ENCODE measurements at places on chromosomes 3 and 15.
A peak's percentile ranks its signal among the peaks of the same experiment; 100 is the strongest.

DNA sequence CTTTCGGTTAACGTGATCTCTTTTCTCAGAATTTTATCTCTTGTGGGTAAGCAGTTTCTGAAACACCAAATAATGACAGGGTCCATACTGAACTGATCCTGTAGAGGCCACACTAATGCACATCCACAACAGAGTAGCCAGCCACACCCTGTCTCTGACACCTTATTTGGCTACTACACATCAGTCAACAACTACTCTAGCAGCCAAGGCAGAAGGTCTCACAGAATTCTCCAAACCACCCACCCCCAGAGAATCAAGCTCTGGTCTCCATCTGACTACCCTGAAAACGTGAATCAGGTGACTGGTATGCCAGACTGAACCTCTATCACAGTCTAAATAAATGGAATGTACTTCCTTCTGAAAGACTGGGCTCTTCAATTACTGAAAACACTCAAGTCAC is 38.0 kb downstream of the EDC3 start:
- DNase-seq, result no peak

GRCh38 chr3:178277605-178278004 is 258.6 kb upstream of the KCNMB2 start:
- DNase-seq, result no peak

DNA sequence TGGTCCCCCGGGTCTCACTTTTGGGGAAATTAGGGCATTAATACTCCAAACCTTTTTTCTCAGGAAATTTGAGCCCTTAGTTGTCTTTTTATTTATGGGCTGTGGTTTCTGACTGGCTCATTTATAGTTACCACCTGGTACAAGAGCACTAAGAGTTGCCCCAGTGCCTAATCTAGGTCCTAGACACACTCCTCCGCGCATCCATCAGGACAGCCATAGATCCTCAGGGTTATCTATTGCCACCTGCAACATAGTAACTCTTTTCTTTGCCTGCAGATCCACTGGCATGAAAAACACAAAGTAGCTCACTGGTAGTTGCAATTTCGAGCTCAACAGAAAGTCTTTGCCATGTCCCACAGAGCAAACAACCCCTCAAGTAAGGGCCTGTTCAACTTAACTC is 576.4 kb upstream of the ROBO2 start:
- DNase-seq, result no peak

GRCh38 chr3:85783291-85783690 is 824.5 kb downstream of the CADM2 start:
- DNase-seq, result no peak

DNA sequence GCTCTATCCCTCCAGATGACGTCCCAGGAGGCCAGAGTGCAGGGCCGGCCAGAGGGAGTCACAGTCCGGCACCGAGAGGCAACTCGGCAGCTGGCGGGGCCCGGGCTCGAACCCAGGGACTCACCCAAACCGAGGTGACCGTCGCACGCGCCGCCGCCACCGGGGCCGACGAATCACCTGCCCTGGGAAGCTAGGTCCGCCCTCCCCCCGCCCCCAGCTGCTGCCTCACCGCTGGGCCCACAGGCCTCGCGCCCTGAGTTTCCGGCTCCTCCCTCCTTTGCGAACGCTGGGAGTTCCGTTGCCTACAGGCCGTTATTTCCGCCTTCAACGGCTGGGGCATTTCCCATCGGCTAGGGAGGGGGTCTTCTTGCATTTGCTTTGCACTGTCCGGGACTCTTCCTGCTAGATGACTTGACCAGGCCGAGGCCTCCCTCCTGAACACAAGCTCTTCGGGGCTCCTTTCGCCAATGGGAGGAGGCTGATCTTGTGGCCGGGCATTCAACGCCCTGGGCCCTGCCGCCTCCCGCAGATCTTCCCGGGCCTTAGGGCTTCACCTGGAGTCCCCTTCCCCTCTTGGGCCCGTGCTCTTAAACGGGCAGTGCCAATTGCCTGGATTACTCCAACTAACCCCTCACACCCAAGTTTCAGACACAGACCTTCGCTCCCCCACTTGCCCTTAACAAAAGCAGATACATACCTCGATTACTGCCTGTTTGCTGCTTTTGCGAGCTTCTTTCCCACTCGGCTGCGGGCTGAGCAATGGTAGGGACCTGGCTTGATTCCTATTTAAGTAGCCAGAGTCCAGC is at the start of gene SNUPN:
SNUPN (minus strand) TSS at position 184 of the 806 bp plus-strand sequence. CDS start 4,674 bp downstream, outside the sequence.
- peak; percentile 48 for DNase-seq

GRCh38 chr3:19148768-19149091 is 420 bp downstream of the KCNH8 start:
- no peak for DNase-seq

GRCh38 chr3:129645286-129645685 is 38.8 kb upstream of the PLXND1 start:
- DNase-seq, result no peak

- DNase-seq, result no peak
These were observed 97.6 kb upstream of the STRIT1 start for GRCh38 chr3:155391104-155391503.

GRCh38 chr3:66415867-66416428 is 84.9 kb downstream of the LRIG1 start:
- no peak for DNase-seq

- DNase-seq, result no peak
These were observed 48.8 kb upstream of the LRRFIP2 start for GRCh38 chr3:37223141-37223558.

GRCh38 chr15:25716414-25717126 is 146.6 kb downstream of the ATP10A start:
- DNase-seq, result no peak

DNA sequence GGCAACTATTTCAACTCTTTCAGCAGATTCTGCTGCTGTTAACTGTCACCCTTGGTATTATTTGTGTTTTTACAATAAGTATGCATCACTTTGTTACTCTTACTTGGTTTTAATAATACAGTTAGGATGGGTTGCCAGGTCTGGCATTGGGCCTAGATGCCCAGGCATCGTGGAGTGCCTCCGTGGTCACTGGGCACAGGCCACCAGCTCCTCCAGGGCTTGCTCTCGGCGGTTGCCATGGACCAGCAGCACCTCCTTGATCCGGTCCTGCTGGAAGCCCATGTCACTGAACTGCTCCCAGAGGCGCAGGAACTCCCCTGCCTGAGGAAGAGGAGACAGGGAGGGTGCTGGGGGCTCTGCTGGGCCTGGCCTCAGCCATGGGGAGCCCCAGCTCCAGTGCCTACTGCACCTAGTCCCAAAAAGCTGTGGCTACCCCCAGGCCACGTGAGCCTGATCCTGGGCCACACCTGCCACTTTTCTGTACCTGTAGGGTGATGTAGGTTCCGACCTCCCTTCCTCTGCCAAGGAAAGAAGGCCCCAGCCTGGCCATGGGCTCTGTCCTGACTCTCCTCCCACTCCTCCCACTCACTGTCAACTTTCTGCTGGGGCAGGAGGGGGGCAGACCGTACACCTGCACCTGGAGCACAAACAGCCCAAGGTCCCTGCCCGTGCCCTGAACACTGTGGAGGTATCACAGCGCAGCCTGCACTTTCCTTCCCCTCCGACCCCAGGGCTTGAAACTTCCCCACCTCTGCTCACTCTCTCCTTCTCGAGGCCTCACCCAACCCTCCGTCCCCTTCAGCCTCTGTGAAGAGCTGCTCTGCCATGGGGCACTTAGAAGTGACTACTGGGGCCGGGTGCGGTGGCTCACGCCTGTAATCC is 16.6 kb downstream of the KBTBD13 start:
- DNase-seq, result no peak

- DNase-seq, result no peak
These were observed 233.5 kb upstream of the PROK2 start for GRCh38 chr3:72018343-72018984.

- no peak for DNase-seq
These were observed 3.6 kb upstream of the DENND4A start for GRCh38 chr15:65795663-65796216.

DNA sequence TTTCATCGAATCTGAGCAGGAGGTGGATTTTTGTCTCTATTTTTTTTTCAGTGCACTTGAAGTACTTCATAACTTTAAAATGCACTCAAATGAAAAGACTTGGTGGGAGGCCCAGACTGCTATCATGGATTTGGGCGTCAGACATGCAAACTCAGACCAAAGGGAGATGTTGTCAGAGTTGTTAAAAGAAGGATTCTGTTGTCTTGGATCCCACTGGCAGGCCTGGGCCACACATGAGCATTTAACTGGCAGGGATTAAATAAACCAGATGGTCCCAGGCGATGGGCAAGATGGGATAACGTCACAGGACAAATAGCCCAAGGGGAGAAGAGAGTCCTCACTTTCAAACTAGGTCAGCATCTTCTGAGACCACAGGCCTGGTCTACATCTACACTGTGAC is 15.4 kb downstream of the RTP1 start:
- no peak for DNase-seq

GRCh38 chr3:67290438-67290837 is 292.3 kb downstream of the KBTBD8 start:
- no peak for DNase-seq

DNA sequence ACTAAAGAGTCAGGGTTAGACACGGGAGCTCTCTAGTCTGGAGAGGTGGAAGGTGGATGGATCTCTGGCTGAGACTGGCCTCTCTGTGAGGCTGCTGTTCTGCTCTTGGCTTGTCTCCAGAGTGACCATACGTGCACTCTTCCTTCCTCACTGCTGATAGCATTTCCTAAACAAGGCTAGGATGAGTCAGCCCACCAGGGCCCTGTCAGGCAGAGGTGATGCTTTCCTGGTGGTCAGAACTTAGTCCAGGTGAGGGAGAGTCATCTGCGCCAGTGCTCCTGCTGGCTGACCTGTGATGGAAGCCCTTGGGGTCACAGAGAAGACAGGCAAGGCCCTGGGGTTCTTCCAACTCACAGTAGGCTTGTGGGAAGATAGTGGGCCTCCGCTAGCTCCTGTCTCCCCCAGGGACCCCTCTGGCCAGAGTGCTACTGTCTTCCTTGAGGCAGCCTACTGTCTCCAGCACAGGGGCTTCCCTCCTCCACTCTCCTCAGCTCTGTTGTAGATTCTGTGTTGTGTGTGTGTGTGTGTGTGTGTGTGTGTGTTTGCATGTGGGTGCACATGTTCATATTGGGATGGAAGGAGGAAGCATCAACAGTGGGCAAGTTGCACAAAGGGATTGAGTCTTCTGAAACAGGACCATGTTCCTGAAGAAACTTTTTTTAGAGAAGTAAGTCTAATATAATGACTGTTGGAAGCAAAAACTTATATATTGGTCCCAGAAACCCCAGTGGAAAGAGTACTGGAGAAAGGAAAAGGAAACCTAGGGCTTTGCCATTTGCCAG is 16.5 kb downstream of the ALPK3 start:
- DNase-seq, result no peak

DNA sequence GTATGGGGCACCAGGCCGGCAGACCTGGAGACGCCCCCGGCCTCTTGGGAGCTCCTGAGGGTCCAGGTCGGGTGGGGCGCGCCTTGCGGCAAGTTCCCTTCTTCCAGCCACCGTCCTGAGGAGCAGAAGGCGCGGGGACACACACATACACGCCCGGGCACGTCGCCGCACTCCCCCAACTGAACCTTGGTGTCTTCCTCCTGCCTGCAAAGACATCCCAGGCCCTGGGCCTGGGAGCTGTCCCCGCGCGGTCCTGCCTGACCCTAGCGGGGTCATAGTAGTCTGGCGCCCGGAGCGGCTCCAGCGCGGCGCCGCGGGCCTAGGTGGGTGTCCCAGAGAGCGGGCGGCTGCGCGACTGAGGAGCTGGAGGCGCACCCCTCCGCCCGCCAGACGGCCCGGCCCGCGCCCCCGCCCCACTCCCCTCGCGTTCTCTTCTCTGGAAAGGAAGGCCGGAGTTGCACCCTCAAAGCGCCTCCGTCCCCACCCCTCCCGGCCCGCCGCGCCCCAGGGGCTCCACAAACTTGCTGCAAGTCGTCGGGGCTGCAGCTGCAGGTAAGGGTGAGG is 185.9 kb upstream of the LINGO1 start:
- no peak for DNase-seq

DNA sequence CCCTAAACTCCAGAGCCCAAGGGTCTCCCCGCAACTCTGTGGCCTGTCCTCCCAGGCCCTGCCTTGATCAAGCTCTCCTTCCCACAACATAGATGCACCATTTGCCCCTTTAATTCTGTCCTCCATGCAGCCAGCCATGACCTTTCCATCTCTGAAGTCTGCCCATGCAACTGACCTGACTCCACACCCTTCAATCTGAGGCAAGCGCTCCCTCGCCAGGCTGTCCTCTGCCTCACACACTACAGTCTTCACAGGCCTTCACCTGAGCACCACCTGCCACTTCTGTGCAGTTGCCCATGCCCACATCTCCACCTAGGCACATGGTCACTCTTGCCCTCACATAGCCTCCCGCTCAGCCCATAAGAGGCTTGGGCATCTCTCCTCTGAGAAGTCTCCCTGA is 244.0 kb downstream of the OCA2 start:
- no peak for DNase-seq

GRCh38 chr3:172063456-172064432 is 24.4 kb downstream of the FNDC3B start:
- DNase-seq, result no peak

GRCh38 chr3:77686560-77686959 is 646.7 kb downstream of the ROBO2 start:
- no peak for DNase-seq

DNA sequence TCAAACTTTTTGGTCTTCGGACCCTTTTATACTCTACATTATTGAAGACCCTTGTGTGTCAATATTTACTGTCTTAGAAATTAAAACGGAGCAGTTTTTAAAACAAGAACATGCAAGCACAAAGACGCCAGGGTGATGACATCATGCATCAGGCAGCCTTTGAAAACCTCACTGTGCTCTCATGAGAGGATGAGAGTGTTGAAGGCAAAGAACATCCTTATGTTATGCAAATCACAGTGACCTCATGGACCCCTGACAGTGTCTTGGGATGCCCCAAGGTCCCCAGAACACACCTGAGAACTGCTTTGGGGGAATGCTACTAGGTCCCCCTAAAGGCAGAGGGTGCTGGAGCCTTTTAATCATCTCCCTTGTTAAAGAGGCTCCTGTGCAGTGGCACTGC is 51.6 kb downstream of the CHDH start:
- no peak for DNase-seq

GRCh38 chr15:22961762-22962161 is 18.4 kb downstream of the CYFIP1 start:
- DNase-seq, result no peak

DNA sequence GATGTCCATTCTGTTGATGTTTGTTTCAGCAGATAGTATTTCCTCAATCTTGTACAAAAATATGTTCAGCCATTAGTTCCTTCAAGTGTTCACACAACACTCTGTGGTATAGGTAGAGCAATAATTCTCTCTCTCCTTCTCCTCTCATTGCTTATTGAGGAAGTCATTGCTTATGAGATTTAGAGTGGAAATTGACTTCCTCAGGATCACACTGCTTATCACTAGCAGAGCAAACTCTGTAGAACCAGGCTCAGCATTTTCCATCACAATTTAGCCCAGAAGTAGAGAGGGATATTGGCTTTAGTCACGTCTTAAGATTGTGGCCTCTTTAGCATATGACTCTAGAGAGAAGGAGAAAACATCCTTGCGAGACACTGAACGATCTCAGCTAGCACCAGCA is 31.2 kb downstream of the RAB11A start:
- DNase-seq, result no peak

GRCh38 chr3:126300761-126301481 is 56.3 kb downstream of the KLF15 start:
- no peak for DNase-seq

Data from NCI-H510A (cell line).